ENCODE measurements at places on chromosomes 2 and 18. TPM values are rescaled to one million over a fixed set of nuclear protein-coding genes. Genes with fewer than 3 reads are reported as not detected.

Gene MIB1
- total RNA-seq = 82.3 TPM

Gene SGPP2
- 9.7 TPM for total RNA-seq

Gene FAM98A
- total RNA-seq = 16.1 TPM

Gene CFAP210
- total RNA-seq = not detected

Gene DNAH7
- total RNA-seq = under 0.01 TPM

Gene RBM43
- 0.79 TPM for total RNA-seq

Gene C1QL2
- total RNA-seq = not detected

Gene ACMSD
- not detected for total RNA-seq

Data from bronchial epithelial cell (primary cell).